CD4-positive, alpha-beta T cell treated with Interleukin-6 at 100 ng/mL for 8 hours (primary cell): ENCODE measurements at places on chromosomes 7 and 10.

- DNase-seq: no peak
Observed at GRCh38 chr10:30151581-30152389, 92.4 kb upstream of the JCAD start.

DNA sequence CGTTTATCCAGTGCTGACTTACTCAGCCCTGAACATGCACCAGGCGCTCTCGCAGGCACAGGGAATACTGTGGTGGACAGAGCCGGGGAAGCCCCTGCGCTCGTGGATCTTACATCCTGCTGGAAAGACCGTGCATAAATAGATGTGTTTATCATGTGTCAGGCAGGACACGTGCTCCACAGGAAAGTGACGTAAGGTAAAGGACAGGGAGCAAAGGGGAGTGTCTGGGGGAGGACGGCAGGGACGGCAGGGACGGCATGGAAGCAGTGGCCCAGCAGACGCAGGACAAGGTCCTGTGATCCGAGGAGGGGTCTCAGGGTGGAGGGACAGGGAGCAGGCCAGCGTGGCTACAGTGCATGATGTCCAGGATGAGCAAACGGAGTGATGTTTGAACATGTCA is 410.5 kb downstream of the PAXIP1 start:
- DNase-seq: no peak

GRCh38 chr7:157760004-157760730 is 423.4 kb downstream of the DNAJB6 start:
- no peak for DNase-seq

GRCh38 chr7:50268990-50269389 is 35.5 kb upstream of the IKZF1 start:
- no peak for DNase-seq

- no peak for DNase-seq
Observed at GRCh38 chr10:124498056-124498455, 36.4 kb downstream of the LHPP start.
